ENCODE measurements at places on chromosomes 11 and 22.

DNA sequence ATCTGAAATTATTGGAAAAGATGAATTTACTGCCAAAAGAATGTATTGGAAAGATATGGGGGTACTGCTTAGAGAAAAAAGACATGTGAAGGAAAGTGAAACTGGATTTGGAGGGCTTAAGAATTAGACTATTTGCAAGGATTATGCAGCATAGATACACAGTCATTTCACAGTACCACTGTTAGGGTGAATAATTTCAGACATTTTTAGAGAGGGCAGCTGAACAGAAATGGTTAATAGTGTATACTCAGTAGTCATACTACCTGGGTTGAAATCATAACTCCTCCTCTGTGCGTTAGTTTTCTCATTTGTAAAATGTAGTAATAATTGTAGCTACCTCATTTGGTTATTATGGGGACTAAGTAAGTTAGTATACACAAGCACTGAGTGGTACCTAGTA lies 33.0 kb downstream of the GAS2 start:
- no peak for DNase-seq

GRCh38 chr11:4098026-4098621 lies 3.5 kb downstream of the RRM1 start:
- no peak for DNase-seq

DNA sequence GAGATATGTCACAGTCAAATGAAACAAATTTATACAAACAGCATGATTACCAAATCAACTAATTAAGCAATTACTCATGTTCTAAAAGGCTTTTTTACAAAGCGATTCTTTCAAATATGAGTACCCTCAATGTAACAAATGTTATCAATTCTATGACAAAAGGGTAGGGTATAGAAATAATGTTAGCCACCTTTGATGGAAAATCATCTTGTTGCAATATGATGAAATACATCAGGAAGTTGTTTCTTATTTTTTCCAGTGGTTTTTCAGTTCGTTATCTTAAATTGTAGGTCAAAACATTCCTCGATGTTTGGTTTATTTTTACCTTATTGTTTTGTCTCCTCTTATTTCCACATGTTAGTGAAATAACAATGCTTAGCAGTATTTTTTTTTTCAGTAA lies 6.5 kb downstream of the ARHGEF12 start:
- no peak for DNase-seq

DNA sequence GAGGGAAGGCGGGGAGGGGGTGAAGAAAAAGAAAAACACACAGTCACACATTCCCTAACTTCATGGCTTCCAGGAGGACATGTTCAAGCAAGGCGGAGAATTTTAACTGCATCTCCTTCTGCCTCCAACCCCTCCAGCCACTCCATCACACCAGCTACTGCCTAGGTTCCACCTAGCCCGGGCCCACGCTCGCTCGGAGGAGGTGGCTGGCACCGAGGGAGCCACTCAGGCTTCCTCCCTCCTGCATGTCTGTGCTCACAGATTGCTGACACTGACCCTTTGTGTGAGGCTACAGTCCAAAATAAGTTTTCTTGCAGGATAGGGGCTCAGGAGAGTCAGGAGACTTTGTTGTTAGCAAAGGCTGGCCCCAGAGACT lies 9.4 kb upstream of the OPCML start:
- DNase-seq = no peak

DNA sequence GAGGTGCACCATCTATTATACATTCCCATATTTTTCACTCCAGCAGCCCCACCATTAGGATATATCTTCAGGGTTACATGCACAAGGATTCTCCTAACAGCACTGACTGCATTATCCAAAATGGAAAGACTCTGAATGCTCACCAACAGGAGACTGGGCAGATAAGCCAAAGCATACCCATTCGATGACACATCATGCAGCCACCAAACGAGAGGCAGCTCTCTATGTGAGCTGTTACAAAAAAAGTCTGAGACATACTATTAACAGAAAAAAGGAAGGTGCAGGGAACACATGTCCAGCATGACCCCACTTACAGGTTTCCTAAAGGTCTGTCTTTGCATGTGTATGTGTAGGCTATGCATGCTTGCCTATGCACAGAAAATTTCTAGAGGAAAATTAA lies 12.4 kb upstream of the SERPIND1 start:
- DNase-seq = no peak

DNA sequence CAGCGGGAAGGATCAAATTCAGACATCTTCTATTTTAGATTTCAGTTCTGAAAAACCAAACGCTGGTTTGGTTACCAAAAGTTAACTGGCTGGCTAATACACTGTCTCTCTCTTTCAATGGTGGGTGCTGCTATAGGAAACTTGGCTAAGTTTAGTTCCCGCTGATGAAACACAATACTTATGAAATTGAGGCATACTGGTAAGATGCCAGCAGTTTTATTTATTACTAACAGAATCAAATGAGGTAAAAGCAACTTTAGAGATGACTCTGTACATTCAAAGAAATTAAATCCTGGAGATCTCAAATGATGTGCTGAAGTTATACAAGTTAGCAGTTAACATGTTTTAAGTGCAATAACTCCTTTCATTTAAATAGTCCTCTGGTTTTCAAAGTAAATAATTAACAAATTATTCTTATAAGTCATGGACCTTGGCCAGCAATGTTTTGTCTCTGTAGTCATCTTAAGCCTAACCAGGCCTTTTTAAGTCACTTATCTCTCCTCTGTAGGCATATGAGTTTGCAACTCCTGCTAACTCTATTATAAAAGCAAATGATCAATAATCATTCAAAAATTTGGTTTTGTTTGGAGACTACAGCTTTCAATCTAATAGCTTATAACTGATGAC lies 54.8 kb downstream of the PAK1 start:
- DNase-seq = no peak

DNA sequence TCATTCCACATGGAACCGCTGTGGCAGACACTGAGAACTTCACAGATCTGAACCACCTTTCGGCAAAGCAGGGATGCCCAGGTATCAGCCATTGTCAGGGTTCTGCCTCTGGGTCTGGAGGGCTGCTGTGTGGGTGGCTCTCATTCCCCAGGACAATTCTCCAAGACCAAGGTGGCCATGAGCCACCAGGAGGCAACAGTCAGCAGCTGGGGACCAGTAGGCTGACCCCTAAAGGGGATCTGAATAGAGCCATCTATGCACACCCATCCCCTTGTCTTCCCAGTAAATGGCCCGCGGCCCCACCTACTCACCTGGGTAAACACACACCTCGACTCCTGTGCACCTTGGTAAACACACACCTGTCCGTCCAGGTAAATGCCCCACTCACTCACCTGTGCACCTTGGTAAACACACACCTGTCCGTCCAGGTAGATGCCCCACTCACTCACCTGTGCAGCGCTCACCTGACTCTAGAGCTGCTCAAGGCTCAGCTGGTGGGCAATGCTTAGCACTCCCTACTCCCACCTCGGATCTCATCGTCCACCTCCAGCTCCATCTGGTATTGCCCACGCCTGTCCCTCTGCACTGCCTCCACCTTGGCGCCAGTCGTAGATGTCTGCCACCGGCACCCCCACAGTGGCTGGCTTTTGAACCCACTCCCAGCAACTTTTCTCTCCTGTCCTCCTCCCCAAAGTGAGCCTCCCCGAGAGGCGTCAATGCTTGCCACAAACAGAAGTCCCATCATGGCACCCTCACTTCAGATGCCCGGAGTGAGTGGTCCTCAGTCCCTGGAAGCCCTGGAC lies 10.2 kb downstream of the SLC25A1 start:
- DNase-seq = no peak

DNA sequence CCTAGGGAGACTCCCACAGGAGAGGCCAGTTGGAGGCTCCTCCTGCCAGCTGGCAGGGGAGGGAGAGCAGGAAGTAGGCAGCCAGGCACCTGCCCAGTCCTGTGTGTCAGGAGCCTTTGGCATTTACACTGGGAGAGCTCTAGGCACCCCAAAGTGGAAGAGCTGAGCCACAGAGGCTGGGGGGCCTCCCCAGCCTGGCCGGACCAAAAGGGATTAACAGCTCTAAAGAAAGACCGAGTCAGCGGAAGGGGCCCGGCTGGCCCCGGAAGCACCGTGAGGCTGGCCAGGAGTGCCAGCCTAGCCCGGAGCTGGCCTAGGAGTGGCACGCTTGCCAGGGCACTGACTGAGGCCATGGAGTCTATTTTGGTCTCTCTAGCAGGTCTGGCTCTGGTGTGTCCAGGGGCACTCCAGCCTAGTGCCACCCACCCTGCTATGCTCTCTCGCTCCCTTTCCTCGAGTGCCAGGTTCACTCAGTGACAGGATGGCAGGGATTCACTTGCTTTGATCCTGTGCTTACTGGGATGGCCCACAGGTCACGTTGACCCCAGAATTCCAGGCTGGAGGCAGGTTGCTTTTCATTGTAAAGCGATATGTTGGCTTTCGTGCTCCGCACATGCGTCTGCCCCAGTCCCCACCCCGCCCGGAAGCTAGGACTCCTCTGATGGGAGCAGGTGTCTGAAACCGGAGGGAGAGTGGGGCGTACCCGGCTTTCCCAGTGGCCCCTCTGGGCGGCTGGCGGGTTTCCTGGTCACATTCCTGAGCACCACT lies 3.3 kb upstream of the KMT5B start:
- DNase-seq = no peak

DNA sequence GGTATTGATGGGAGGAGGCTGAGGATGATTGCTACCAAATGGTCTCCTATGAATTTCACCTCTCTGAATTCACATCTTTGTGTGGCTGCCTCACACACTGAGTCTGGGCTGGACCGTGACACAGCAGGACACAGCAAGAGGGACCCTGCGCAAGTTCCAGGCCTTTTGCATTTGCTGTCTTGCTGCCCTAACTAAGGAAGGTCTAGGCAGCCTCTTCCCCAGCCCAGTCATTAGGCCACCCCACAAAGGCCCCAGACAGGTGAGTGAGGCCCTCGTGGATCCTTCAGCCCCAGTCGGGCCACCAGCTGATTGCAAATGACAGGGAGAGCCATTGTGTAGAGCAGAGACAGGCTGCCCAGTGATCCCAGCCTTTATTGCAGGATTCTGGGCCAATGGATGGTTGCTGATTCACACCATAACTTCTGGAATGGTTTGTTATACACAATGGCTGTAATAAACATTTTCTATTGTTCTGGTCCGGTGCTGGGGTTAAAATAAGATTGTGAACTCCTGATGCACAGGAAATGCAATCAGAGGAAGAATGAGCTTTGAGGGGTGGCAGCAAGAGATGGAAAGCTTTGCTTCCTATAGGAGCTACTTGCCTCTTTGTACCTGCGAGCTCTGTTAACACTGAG lies 28.5 kb upstream of the CSNK2A3 start:
- no peak for DNase-seq

DNA sequence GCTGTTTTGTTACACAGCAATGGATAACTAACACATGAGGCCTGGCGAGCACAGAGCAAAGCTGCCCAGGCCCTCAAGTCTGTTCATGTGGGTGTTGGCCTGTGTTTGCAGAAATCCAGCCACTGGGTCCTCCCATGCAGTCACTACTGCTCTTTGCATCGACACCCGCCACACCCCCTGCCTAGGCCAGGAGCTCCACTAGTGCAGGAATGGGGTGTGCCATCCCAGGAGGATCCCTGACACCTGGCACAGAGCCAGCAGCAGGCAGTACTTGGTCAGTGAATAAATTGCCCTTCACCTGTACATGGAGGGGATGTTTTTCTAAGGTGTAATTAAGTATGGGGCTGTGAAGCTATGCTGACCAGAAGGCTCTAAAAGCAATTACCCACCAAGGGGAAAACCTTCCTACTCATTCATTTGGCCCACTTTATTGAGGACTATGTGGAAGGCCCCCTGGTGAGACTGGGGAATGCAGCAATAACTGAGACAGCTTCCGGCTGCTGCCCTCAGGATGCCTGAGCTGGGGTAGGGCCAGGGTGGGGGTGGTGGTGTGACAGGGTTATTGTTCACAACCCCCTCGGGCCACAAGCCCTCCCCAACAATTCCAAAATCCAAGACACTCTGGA lies 160.8 kb downstream of the CRYBB2 start:
- DNase-seq = no peak

DNA sequence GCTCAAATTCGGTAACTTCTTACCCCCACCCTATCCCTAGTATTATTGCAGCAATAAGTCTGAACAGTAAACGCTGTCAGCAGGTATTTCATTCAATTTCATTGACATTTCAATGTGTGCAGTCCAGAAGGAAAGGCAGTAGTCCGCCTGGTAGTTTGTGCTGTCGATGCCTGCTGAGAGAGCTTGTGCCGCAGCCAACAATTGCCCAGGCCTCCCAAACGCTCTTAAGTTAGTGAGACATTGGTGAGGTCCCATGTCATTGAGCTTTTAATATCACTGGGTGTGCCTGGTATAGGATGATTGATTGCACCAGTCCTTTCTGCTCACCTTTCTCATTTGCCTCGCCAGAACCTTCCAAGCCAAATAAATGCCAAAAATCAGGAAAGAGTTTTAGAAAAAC lies 28.1 kb downstream of the ALKBH3 start:
- no peak for DNase-seq

- DNase-seq = no peak
These were observed 39.3 kb downstream of the KREMEN1 start for GRCh38 chr22:29112121-29112520.

GRCh38 chr11:71240865-71241691 lies 11.3 kb downstream of the SHANK2 start:
- DNase-seq = no peak

DNA sequence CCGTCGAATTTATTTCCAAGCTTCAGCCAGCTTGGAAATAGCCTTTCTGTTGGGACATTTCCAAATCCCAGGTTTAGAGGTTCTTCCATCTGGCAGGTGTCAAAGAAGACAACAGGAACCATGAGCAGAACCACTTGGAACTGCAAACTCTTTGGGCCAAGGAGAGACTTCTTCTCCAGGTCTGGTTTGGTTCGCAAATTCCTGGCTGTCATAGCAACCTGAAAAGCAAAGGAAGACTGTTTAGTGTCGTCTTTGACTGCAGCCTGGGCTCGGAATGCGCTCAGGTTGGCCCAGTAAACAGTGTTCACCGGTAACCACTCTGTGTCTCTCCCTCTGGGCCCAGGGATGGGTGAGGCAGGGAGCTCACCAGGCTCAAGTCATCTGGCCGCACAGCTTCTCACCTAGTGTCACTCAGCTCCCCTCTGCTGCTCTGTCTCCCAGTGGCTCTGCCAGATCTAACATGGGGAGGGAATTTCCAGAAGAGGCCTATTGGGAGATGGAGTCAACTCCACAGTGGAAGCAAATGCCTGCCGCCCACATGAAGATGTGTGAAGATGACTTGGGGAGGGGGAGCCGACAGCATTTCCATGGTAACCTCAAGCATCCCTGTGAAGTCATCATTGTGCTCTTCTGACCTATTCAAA lies 11.9 kb upstream of the CLMP start:
- DNase-seq = no peak
